Purkinje cell (primary cell): ENCODE measurements at places on chromosomes 16 and 17. TPM values are rescaled to one million over a fixed set of nuclear protein-coding genes. Genes with fewer than 3 reads are reported as not detected.

The CHST6 gene
- polyA plus RNA-seq = 0.07 TPM in 1 of 2 replicates, not detected in the other

The CDK10 gene
- polyA plus RNA-seq = 3.4 and 4.0 TPM in 2 replicates

The SPIRE2 gene
- 0.84 and 1.6 TPM in 2 replicates for polyA plus RNA-seq

The BLMH gene
- 2.5 and 7.5 TPM in 2 replicates for polyA plus RNA-seq

The KIF2B gene
- not detected in 2 replicates for polyA plus RNA-seq

The PRAC1 gene
- polyA plus RNA-seq = not detected in 2 replicates

The CD68 gene
- 0.63 TPM in 1 of 2 replicates, not detected in the other for polyA plus RNA-seq

The TNFRSF17 gene
- 6.6 and 15.0 TPM in 2 replicates for polyA plus RNA-seq

The MON1B gene
- polyA plus RNA-seq = 3.1 and 5.1 TPM in 2 replicates

The ZNF688 gene
- 1.0 and 1.2 TPM in 2 replicates for polyA plus RNA-seq

The PDF gene
- polyA plus RNA-seq = 0.73 and 1.5 TPM in 2 replicates

The IL32 gene
- not detected in 2 replicates for polyA plus RNA-seq

The KRTAP4-9 gene
- not detected in 2 replicates for polyA plus RNA-seq

The NXPH3 gene
- 0.54 TPM in 1 of 2 replicates, not detected in the other for polyA plus RNA-seq

The GRAP gene
- not detected in 2 replicates for polyA plus RNA-seq

The PRR15L gene
- not detected in 2 replicates for polyA plus RNA-seq

The DLX3 gene
- not detected in 2 replicates for polyA plus RNA-seq

The LRRC59 gene
- polyA plus RNA-seq = 13.2 and 24.3 TPM in 2 replicates

The HSD3B7 gene
- polyA plus RNA-seq = not detected in 2 replicates

The SSTR5 gene
- not detected in 2 replicates for polyA plus RNA-seq

The SEPTIN1 gene
- polyA plus RNA-seq = not detected in 2 replicates

The HASPIN gene
- polyA plus RNA-seq = not detected in 2 replicates

The CD300E gene
- not detected in 2 replicates for polyA plus RNA-seq

The SEPTIN12 gene
- not detected in 2 replicates for polyA plus RNA-seq
